Cerebellar nuclear complex (tissue), 1 donor: ENCODE measurements at places on chromosomes 1 and 21.

DNA sequence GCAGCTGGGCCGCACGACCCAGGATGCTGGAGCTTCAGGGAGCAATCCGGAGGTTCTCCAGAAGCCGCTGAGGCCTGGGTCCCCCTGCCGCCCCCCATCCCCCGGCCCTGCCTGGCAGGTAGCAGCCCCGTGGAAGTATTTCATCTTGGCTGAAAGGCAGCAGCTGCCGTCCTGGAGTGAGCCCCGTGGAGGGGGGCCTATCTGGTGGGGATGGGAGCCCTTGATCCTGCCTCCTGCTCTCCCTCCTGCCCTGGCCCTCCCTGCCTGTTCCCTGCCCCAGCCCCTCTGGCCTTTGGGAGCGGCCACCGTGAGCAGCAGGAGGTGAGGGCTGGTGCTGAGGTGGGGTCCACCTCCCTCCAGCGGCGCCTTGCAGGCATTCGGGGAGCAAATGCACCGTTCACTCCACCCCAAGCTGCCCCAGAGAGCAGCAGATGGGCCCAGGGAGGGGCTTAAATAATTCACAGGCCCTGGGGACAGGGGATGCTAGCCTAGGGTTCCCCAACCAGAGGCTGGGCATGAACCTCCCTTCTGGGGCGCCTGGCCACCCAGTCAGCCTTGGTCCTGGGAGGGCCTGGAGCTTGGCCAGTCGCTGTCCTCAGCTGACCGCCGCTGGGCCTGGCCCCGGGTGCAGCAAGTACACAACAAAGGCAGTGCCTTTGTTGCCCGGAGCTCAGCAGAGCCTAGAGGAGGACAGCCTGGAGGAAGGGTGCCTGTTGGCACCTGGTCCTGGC lies 23.7 kb upstream of the PLCH2 start:
- no peak for DNase-seq

GRCh38 chr1:15696956-15697521 lies 12.9 kb downstream of the PLEKHM2 start:
- no peak for DNase-seq

GRCh38 chr1:79472067-79472656 lies 465.6 kb upstream of the ADGRL4 start:
- DNase-seq, result no peak

DNA sequence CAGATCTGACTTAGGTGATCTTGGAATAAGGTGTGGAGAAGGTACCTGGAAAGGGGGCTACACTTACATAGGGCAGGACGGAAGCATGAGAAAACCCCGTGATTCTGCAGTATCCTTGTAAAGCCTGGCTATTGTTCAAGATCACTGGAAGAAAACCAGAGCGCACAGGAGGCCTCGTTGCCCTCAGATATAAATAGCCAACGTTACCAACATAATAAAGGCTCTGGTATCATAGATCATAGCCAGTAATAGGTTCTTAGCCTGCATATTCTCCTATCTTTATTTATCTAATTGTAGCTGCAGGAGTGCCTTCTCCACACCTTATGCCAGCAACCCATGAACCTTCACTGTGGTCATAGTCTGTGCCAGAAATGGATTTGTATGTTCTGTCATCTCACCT lies 35.9 kb upstream of the MPZL1 start:
- DNase-seq, result no peak

- DNase-seq, result no peak
These were observed 39.6 kb downstream of the COA6 start for GRCh38 chr1:234412830-234413229.

DNA sequence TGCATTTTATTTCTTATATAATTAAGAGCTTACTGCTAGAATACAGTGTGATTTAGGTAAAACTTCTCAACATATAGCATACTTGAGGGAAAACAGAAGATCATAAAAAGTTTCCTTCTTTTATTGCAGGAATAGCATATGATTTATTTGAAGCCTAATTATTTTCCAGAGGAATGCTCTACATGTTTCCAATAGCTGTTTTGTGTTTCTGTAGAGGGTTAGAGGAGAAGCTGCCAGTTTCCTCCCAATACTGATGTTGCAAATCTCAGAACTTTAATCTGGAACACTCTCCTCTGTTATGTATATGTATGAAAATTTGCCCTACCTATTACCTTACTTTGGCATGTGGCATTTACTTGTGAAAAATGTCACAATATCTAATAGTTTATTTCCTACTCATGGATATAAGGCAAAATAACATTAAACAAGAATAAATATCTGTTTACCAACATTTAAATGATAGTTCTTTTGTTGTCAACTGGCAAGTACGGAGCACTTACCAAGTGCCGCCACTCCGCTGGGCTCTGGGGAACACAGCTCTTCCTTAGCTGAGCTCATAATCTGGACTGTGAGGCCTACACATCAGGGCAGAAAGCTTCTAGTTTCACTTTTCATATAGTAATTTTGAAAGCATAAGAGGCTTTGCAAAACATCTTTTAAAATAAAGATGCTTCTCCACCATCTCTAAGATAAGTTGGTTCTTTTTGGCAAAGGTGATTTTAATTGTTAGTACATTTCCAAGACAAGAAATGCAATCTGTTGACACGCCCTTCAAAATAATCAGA lies 239.8 kb upstream of the C1orf105 start:
- DNase-seq, result no peak

GRCh38 chr1:53891678-53892077 lies 2.1 kb upstream of the YIPF1 start:
- DNase-seq, result no peak

DNA sequence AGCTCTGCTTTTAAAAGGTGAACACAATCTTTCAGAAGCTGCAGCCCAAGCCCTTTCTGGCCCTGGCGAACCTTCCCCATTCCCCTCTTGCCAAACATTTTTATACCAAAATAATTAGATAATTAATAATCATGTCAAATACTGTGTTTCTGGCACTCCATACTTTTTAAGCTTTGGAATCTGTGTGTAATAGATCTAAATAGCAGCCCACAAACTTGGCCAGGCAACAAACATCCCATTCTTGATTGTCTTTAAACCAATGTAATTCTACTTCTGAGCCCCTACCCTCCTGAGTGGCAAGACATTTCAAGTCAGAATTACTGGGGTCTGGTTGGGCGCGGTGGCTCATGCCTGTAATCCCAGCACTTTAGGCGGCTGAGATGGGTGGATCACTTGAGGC lies 137.7 kb downstream of the NAV1 start:
- DNase-seq, result no peak

GRCh38 chr1:210792250-210793102 lies 341.5 kb downstream of the KCNH1 start:
- DNase-seq, result no peak

DNA sequence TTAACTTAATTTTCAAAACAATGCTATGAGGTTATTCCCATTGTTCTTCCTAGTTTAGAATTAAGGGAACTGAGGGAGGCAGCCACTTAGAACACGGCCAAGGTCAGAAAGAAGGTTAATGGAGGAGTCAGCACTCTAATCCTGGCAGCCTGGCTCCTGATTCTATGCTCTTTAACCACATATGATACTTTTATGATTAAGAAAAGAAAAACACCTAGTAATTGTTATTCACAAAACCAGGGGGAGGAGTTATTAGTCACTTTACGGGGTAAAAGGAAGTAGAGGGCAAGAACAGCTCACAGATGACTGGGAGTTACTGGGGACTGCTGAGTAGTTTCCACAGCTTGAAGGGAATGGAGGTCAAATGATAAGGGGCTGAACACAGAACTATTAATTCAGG lies 38.6 kb downstream of the GADD45A start:
- DNase-seq, result no peak

- DNase-seq, result no peak
These were observed 1.4 kb downstream of the COL6A1 start for GRCh38 chr21:45982758-45983648.
